ENCODE measurements at places on chromosomes 2 and 18. TPM values are rescaled to one million over a fixed set of nuclear protein-coding genes. Genes with fewer than 3 reads are reported as not detected.

- DNase-seq, result peak; percentile 6
Observed at GRCh38 chr2:7523481-7524120, 606.4 kb downstream of the RNF144A start.

DNA sequence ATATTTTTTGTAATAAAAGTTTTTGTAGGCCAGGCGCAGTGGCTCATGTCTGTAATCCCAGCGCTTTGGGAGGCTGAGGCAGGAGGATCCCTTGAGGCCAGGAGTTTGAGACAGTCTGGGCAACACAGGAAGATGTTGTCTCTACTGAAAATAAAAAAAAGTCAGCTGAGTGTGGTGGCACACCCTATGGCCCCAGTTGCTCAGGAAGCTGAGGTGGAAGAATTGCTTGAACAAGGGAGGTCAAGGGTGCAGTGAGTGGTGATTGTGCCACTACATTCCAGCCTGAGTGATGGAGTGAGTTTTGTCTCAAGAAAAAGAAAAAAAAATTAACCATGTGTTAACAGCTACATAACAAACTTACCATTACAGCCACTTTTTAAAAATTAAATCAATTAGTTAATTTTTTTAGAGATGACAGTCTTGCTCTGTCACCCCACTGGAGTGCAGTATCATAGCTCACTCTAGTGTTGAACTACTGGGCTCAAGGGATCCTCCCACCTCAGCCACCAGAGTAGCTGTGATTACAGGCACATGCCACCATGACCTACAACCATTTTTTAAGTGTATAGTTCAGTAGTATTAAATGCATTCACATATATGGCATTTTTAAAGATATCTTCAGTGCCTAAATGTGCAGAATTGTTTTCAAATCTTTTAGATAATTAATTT, 67.2 kb upstream of the ACYP2 start:
- no peak for DNase-seq

DNA sequence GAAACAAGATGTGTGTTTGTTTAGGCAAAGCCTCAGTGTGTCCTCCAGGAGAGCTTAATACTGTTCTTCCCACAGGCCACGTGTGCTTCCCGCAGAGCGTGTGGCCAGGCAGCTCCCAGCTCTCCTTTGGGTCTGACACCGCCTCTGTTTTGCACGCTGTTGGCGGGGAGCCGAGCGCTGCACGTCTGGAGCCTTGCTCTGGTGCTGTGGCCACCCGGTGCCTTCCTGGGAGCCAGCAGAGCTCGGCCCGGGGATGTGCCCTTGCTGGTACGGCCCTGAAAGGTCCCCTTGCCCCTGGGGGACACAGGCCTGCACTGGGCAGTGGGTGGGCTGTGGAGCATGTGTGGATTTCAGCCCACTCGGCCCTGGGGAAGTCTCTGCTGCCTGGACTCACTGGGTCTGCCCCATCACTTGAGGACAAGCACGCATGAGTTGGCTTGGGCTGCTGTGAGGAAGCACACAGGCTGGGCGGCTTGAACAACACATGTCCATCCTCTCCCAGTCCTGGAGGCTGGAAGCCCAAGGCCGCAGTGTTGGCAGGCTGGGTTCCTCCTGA, 160.7 kb upstream of the HDAC4 start:
- no peak for DNase-seq

DNA sequence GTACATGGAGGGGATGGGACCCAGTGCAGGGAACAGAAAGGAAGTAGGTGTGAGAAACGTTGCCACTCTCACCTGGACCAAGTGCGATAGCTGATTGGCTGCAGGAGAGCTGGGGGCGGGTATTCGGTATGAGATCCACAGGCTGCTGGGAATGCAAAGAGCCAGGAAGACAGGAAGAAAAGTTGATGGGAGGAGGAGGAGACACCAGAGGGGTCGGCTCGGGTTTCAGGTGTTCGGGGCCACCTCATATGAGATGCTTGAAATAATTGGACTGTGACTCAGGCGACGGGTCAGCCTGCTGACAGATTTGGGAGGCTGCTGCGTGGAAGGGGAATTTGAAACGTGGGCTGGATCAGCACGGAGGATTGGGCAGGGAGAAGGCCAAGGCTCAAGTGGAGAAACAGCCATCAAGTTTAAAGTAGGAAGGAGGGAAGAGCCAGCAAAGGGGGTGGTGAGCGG, 65.1 kb downstream of the MRPS9 start:
- no peak for DNase-seq

- DNase-seq, result no peak
Observed at GRCh38 chr2:10344105-10345066, 41.7 kb downstream of the HPCAL1 start.

DNA sequence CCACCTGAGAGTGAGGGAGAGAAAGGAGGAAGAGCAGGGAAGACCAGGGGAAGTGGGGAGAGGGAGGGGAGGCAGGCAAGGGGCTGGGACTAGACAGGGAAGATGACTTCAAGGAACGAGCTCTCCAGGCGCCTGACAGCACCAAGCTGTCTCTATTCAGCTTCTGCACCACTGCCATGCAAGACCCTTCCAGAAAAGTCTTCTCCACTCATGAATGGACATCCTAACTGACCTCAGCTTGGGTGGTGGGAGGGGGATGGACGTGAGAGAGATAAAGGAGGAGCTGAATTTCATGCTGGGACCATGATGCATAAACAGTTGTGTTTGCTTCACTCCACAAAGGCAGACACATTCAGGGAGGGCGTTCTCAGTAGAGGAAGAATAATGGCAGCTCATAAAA, 206.4 kb upstream of the ARL4C start:
- no peak for DNase-seq

- no peak for DNase-seq
Observed at GRCh38 chr2:166070231-166070630, 57.6 kb downstream of the SCN1A start.

Gene RTP5
- polyA plus RNA-seq, result not detected

Gene CCDC74A
- 18.5 TPM for polyA plus RNA-seq

Gene ALPG
- not detected for polyA plus RNA-seq

Gene ICOS
- not detected for polyA plus RNA-seq

Gene SOX11
- polyA plus RNA-seq, result 22.1 TPM

Gene COL4A4
- polyA plus RNA-seq, result 48.3 TPM

Gene TMEM200C
- 2.1 TPM for polyA plus RNA-seq

Gene ZNF385B
- polyA plus RNA-seq, result 13.6 TPM

Gene TMEM237
- 64.4 TPM for polyA plus RNA-seq
